ENCODE measurements at places on chromosomes 16 and 17. TPM values are rescaled to one million over a fixed set of nuclear protein-coding genes. Genes with fewer than 3 reads are reported as not detected.

- no peak overlapping the region for H3K4me3 ChIP-seq
- no peak overlapping the region for H3K27ac ChIP-seq
- no peak for DNase-seq
These were observed 318.2 kb downstream of the NPIPA8 start for GRCh38 chr16:18018376-18018775.

DNA sequence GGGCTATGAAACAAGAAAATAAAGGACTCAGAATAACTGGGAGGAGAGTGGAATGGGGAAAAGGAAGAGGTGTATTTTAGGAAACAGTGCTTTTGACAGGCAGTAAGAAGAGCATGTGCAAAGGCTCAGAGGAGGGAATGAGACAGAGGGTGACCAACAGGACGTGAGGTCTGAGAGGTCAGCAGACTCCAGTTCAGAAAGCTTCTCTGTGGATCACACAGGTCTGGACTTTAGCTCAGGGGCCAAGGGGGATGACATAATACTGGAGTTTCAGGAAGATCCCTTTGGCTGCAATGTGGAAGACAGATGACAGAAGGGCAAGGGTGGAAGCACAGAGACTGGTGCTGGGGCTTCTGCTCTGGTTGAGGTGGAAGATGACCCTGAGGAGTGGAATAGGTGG, 489.9 kb upstream of the CDH5 start:
- H3K4me3 ChIP-seq, result no peak overlapping the region
- no peaks in the 10 kb centered on the region for H3K36me3 ChIP-seq
- DNase-seq, result no peak
- no peaks in the 10 kb centered on the region for H3K4me1 ChIP-seq
- no peaks in the 10 kb centered on the region for H3K27me3 ChIP-seq
- no peak overlapping the region for H3K27ac ChIP-seq

GRCh38 chr17:72890711-72891110, 201.8 kb downstream of the SLC39A11 start:
- H3K36me3 ChIP-seq, result no peaks in the 10 kb centered on the region
- H3K27ac ChIP-seq, result no peak overlapping the region
- H3K27me3 ChIP-seq, result no peaks in the 10 kb centered on the region
- no peaks in the 10 kb centered on the region for H3K4me1 ChIP-seq
- no peak overlapping the region for H3K4me3 ChIP-seq
- DNase-seq, result no peak

DNA sequence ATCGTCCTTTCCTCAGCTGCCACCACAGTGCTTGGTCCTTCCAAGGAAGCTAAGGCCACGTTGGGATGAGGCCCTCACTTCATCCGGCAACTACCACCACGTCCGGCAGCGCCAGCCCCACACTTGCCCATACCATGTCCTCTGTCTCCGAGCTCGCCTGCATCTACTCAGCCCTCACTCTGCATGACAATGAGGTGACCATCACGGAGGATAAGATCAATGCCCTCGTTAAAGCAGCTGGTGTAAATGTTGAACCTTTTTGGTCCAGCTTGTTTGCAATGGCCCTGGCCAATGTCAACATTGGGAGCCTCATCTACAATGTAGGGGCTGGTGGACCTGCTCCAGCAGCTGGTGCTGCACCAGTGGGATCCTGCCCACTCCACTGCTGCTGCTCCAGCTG, 44.9 kb downstream of the TTC19 start:
- peaks cover 5% of the 10 kb centered on the region for H3K4me1 ChIP-seq
- DNase-seq, result peak; percentile 67
- H3K36me3 ChIP-seq, result peaks cover 26% of the 10 kb centered on the region
- no peak overlapping the region for H3K27ac ChIP-seq

GRCh38 chr16:89038811-89039735, 54.6 kb upstream of the ACSF3 start:
- no peaks in the 10 kb centered on the region for H3K36me3 ChIP-seq
- H3K4me3 ChIP-seq, result no peak overlapping the region
- no peaks in the 10 kb centered on the region for H3K4me1 ChIP-seq

- H3K4me1 ChIP-seq, result no peaks in the 10 kb centered on the region
- no peaks in the 10 kb centered on the region for H3K27me3 ChIP-seq
- peak; percentile 72 for DNase-seq
- H3K4me3 ChIP-seq, result no peak overlapping the region
- peaks cover 3% of the 10 kb centered on the region for H3K36me3 ChIP-seq
- no peak overlapping the region for H3K27ac ChIP-seq
These were observed 39.6 kb upstream of the NAT9 start for GRCh38 chr17:74815550-74816370.

- H3K27me3 ChIP-seq, result peaks cover 8% of the 10 kb centered on the region
- no peaks in the 10 kb centered on the region for H3K4me1 ChIP-seq
- no peaks in the 10 kb centered on the region for H3K36me3 ChIP-seq
- H3K27ac ChIP-seq, result no peak overlapping the region
- no peak for DNase-seq
These were observed 5.4 kb downstream of the SLC47A1 start for GRCh38 chr17:19539040-19539399.

DNA sequence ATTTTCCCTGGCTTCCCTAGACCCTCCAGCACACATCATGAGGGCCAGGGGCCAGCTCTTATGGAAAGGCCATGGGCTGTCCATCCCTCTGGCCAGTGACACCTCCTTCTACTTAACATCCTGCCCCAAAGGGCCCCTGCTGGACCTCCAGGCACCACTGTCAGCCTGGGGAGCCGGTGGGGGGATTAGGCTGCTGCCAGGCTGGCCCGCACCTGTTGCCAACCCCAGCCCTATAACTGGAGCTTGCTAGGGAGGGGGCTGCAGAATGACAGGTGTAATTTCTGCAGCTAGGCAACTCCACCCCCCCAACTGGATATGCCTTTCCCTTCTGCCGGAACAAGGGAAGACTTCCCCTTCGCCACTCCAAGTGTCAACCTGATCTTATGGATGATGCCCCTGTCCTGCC, 12.5 kb downstream of the RARA start:
- no peak overlapping the region for H3K27ac ChIP-seq
- peak; percentile 33 for DNase-seq
- no peak overlapping the region for H3K4me3 ChIP-seq
- peaks cover 5% of the 10 kb centered on the region for H3K4me1 ChIP-seq

The MAF gene
- total RNA-seq, result 4.9 TPM

The C1QL1 gene
- 6.4 TPM for total RNA-seq

The UNK gene
- total RNA-seq, result 35.6 TPM

Data from H9 (cell line).